NCI-H2029 treated with DMSO at 0.1 percent for 48 hours (cell line): ENCODE measurements at places on chromosomes 6 and 20.

GRCh38 chr6:142381845-142382378, 80.1 kb downstream of the ADGRG6 start:
- DNase-seq: no peak

DNA sequence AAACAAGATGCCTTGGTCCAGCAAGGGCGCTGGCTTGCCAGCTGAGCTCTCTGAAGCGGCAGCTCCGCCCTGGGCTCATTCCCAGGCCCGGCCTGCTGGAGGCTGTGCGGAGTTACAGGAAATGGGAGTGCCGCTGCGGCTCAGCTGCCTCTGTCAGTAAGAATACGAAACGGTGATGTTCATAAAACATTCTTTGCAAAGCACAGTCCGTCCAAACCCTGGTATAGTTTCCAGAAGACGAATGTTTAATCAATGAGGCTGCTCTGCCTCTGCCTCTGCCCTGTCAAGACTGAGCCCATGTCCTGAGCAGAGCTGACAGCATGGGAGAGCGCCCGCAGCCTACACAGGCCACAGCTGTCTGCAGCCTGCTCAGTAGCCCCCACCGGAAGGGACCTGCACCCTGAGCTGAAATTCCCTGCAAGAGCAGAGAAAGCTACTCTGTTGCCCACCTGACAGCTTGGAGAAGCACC, 153.3 kb upstream of the SNX9 start:
- no peak for DNase-seq

GRCh38 chr6:1766654-1767053, 156.9 kb downstream of the FOXC1 start:
- DNase-seq: peak; percentile 41

GRCh38 chr20:23727016-23727415, 23.7 kb downstream of the CST1 start:
- DNase-seq: no peak

DNA sequence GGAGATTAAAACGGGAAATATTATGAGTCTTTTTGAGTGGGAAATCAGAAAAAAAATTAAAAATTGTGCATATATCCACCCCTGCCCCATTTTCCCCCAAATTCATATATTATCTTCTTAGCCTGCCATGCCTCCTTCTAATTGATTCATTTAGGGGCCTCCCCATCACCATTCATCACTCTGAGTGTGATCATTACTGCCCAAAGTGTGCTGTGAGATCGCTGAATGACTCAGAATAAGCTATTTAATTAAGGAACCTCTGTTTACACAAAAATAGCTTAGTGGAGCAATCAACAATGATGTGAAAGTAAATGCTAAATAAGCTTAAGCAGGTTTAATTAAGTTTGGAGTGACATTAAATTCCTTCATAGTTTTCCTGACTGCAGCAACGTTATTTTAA, 645.5 kb downstream of the GRIK2 start:
- no peak for DNase-seq

GRCh38 chr6:81246200-81246599, 506.3 kb downstream of the TENT5A start:
- no peak for DNase-seq

- peak; percentile 99 for DNase-seq
These were observed 164.2 kb downstream of the NKAIN2 start for GRCh38 chr6:123967905-123968304.

GRCh38 chr6:75748003-75748742, 866 bp upstream of the MYO6 start:
- DNase-seq: no peak

DNA sequence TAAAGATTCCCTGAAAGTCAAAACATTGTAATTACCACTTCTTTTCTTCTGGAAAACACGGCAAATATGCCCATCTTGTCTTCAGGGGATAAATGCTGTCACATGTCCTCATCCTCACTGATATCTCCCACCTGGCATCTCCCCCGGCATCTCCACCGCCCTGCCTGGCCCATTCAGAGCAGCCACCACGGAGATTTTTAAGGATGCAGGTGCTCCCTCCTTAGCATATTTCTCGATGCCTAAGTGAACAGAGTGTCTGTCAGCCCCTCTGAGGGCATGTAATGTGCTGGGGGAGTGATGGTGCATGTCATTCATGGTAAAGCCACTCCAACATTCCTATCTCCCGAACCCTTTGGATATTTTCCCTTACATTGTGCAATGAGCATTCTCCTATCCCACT, 215.5 kb downstream of the PREX1 start:
- DNase-seq: no peak

GRCh38 chr20:52172392-52173047, 19.1 kb downstream of the ZFP64 start:
- no peak for DNase-seq

DNA sequence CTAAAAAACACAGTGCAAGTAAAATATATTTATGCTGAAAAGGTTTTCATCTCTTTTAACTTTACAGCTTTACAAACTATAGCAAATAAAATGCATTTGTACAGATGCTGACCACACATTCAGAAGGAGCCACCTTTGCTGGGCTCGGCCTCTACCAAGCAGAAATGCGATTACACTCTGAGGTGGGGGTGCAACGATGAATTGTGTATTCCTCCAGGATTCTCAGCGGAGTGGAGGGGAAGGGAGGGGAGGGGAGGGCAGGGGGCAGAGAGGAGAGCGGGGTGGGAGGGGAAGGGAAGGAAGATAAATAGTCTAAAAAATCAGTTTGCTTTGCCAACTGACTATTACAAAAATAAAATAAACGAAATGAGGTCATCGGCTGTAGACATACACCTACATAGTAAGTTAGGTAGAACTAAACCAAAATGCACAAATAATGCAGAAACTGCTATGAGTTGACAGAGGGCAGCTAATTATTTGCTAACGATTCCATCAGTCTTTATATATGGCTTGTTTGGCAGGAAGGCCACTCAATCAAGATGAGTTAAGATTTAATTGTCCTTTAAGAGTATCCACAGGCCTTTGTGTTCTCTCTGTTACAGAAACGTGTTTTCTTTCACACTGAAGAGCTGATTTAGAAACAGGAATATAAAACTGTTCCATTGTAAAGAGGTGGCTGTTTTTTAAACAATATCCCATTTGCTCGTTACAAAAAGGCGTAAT, 90.1 kb downstream of the TAF4 start:
- DNase-seq: no peak
